ENCODE measurements at places on chromosomes 12 and 14. TPM values are rescaled to one million over a fixed set of nuclear protein-coding genes. Genes with fewer than 3 reads are reported as not detected.

Gene ANKS1B
- polyA plus RNA-seq: 116 TPM

Gene CLEC1B
- not detected for polyA plus RNA-seq

Gene GXYLT1
- polyA plus RNA-seq: 2.8 TPM

Gene NEUROD4
- not detected for polyA plus RNA-seq

Gene NEMP1
- polyA plus RNA-seq: 1.6 TPM

Gene SLC6A13
- polyA plus RNA-seq: 6.5 TPM

Gene SELPLG
- not detected for polyA plus RNA-seq

Gene C12orf75
- polyA plus RNA-seq: 502 TPM

Gene CMA1
- not detected for polyA plus RNA-seq

Gene UTP20
- polyA plus RNA-seq: 8.0 TPM

Gene SMCO2
- polyA plus RNA-seq: not detected
